ENCODE measurements at places on chromosomes 7 and 10.

GRCh38 chr10:97323501-97323900, 4.4 kb downstream of the FRAT1 start:
- DNase-seq = no peak

DNA sequence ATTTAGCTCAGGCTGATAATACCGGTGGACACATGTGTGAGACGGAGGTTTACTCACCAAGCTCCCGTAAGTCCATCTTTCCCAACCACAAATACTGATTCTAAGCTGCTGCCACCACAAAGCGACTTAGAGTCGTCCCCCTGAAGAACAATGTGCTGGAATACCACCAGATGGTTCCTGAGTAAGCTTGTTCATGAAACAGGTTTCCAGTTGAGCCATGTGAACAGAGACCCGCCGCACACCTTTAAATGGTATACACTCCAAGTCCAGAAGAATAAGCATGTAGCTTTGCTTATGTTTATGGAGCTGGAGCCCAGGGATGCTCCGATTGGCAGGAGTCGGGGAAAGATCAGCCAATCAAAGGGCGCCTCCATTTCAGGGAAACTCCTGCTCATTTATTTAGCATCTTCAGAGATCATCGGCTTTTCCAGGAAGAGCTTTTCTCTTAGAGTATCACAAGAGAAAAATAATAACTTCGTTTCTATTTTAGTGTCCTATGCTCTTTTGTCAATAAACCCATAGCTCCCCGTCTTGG, 261.6 kb upstream of the AOAH start:
- no peak for DNase-seq

- no peak for DNase-seq
Measured at GRCh38 chr7:156994417-156994816, 16.0 kb downstream of the MNX1 start.

- no peak for DNase-seq
Measured at GRCh38 chr7:146961617-146962016, 845.0 kb downstream of the CNTNAP2 start.

- DNase-seq = no peak
Measured at GRCh38 chr7:75928568-75928914, 13.6 kb downstream of the POR start.

GRCh38 chr7:30238721-30239441, 45.5 kb upstream of the ZNRF2 start:
- no peak for DNase-seq

DNA sequence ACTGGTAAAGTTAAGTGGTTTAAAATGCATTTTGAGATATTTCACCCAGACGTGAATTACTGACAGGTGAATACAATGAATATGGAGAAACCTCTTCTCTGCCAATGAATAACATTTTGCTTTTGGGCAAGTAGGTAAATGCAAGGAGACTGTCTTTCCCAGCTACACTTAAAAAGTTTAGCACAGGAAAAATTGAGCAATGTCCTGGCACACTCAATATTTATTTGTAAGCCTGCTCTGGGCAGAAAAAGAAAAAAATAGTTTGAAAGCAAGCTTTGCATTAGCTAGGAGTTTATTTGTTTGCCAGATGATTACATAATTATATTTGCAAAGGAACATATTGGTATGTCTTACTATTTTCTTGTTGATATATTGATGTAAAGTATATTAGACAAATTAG, 624.2 kb downstream of the ACTR3B start:
- DNase-seq = no peak

DNA sequence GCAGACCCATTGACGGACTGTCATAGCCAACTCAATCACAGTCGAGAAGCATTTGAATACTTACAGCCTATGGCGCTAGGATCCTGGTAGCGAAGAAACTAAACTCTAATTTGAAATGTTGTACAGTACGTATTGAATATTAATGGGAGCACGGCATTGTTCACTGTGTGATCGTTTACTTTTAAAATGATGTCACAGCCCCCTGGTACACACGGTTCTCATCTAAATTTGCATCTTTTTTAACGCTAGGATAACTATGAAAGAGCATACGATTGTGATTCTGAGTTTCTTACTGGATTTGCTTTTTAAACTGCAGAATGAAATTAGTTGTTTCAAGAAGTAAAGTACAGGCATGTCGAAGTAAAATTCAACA, 895 bp upstream of the NAPEPLD start:
- DNase-seq = no peak

DNA sequence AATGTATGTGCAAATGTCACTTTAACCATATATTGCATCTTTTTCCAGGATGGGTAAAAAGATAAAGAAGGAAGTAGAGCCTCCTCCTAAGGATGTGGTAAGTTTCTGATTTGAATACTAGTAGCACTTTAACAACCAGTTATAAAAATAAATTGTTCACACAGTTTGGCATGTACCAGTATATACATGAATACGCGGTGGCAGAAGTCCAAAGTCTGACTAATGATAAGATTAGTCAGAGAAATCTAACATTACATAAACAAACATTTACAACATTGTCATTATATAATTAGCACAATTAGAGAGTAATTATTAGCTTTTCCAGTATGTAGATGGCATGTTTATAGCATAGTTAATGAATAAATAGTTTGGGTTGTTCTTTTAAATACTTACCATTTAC, 4.1 kb downstream of the ARMC3 start:
- no peak for DNase-seq

GRCh38 chr10:132784866-132785722, 853 bp downstream of the NKX6-2 start:
- no peak for DNase-seq

GRCh38 chr7:46369933-46370654, 449.0 kb upstream of the IGFBP3 start:
- DNase-seq = no peak

DNA sequence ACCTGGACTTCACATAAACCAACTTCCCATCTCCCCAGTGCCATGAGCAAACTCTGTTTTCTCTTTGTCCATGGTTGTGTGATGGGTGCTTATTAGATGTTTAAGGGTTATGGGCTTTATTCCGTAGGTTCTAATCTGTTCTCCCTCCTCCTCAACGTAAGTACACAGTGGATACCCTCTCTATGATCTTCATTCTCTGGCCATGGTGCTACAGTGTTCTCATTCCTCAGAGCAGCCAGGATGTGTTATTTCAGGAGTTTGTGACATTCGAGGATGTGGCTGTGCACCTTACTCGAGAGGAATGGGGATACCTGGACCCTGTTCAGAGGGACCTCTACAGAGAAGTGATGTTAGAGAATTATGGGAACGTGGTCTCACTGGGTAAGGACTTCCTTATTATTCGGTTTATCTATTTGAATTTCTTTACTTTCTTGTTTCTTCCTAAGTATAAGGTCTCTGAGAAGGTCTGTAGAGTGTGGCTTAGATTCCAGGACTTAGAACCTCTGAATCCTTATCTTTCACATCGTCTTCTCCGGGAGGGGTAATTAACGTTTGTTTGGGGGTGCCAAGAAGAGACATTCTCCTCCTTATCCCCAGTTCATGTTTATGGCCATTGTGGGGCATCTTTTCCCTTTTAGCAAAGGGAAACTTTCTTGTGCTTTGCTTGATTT, 3.8 kb downstream of the ZNF655 start:
- DNase-seq = no peak

DNA sequence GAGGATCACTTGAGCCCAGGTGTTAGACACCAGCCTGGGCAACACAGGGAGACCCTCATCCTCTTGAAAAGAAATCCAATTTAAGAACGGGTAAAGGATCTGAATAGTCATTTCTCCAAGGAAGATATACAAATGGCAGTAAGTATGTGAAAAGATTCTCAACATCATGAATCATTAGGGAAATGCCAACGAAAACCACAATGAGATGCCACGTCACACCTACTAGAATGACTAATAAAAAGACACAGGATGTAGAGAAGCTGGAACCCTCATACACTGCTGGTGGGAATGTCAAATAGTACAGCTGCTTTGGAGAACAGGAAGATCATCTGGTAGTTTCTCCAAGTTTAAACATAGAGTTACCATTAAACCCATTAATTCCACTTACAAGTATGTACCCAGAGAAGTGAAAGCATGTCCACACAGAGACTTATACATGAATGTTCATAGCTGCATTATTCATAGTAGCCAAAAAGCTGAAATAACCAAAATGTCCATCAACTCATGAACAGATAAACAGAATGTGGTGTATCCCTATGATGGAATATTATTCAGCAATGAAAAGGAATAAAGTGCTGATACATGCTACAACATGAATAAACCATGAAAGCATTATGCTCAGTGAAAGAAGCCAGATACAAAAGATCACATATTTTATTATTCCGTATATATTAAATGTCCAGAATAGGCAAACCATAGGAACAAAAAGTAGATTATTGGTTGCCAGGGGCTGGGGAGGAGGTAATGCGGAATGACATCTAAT, 13.1 kb upstream of the ZMIZ2 start:
- no peak for DNase-seq

GRCh38 chr10:3676564-3676963, 108.4 kb downstream of the KLF6 start:
- no peak for DNase-seq

DNA sequence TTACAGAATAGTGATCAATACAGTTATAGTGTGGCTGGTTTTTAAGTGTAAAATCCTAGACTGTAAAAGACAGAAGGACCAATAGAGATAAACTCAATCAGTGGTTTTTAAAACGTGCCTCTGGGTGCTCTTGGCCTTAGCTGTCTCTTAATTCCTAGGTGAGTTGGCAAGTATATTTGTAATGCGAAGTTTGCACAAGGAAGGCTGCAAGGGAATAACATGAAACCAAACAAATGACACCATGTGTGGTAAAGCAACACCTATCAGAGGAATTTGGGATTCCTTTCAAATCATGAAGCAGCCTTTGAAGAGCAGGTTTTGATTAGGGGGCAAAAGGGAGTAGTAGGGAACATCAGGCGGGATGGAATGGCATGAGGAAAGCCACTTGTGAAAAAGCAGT, 284.6 kb downstream of the INHBA start:
- DNase-seq = no peak

- DNase-seq = no peak
Measured at GRCh38 chr7:39644170-39644569, 20.8 kb downstream of the RALA start.

- no peak for DNase-seq
Measured at GRCh38 chr7:80873140-80873539, 45.7 kb downstream of the SEMA3C start.

DNA sequence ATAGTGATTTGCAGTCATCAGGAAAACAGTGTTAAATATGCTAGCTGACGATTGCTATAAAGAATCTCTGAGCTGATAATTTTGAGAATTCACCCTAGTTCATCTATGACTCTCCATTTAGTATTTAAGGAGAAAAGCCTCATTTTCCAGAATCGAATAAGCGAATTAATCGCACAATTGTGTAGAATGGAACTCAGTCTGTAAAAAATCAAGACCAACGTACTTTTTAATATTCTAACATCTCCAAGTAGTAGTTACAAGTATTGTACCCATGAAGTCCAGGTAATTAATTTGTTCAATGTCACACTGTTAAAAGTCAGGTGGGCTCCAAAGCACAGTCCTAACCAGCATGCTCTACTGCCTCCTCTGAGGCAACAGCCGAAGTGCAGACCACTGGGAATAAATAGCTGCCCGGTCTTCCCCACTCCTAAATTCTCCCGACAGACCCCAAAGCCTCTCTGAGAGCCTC, 380 bp upstream of the AGBL3 start:
- no peak for DNase-seq

GRCh38 chr7:127064-127598, 65.2 kb upstream of the FAM20C start:
- no peak for DNase-seq

DNA sequence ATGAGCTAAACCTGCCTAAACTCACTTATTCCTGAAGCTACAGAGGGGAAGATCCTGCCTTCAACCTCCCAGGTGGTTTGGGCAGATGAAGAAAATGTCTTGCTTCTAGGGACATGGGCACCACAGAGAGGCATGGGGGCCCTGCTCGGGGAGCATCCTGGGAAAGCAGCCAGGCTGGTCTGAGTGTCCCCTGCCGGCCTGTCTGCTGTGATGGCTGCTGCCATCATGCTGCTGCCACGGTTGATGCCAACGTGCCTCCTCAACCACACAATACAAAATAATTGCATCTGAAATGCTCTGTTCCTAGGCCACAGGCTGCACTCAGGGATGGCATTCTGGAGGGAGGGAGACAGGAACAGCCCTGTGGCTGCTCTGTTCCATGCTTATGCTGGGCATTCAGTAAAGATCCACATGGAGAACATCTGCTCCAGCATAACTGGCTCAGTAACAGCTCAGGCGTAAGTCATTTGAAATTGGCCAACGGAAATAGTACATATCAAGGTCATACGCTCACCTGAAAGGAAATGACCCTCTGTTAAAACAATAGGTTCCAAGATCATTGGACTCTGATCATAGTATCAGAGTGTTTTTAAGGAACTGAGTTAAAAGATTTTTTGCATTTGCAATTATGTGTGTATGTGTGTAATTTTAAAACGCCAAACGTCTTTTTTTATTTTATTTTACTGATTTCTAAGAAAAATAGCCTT, 299.0 kb downstream of the TNS3 start:
- DNase-seq = no peak
